ENCODE measurements at places on chromosomes 5 and 9.

DNA sequence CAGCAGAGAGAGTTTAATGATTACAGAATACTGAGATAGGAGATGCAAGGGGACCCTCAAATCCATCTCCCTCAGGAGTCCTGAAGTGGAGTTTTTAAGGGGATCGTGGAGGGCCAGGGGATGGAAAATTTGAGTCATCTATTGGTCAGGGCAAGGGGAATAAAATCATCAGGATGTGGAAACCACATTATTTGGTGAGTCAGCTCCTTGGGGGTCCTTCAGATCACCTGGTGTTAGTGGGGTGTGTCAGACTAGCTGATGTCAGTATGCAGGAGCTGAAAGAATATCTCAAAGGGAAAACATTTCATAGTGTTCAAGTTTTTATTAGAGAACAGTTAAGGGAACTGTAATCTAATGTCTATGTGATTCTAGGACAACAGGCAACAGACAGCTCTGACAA lies 183.0 kb upstream of the FTMT start:
- peak; percentile 4 for DNase-seq

GRCh38 chr9:128454991-128455390 lies 815 bp upstream of the ODF2 start:
- DNase-seq, result no peak

DNA sequence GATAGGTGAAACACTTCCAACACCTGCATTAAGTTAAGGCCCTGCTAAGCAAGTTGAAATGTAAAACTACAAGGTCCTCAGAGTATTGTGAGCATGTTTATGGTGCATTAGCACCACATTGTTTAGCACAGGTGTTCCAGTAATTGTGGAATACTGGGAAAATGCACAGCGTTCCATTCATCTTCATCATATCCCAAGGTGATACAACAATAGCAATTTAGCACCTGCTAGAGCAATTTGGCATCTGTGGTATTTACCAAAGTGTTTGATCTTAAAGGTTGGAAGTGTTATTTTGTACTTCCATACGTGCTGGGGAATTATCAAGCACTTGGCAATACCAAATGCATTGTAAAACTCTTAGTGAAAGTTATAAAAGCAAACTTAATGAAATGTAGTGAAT lies 266.8 kb downstream of the CYLC2 start:
- DNase-seq, result no peak

- no peak for DNase-seq
Observed at GRCh38 chr9:105319202-105319813, 74.9 kb downstream of the SLC44A1 start.

DNA sequence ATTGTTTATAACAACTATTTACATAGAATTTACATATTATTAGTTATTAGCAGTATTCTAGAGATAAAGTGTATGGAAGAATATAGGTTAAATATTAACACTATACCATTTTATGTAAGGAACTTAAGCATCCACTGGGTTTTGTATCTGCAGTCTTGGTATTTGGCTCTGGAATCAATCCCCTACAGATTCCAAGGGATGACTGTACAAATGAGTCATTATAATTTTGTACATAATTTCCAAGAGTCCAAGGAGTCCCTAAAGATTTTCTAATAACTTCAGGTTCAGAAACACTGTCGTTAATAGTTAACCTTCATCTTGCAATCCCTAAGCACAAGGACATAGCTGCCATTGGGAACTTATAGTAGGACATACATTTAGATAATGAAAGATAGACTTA lies 254.8 kb upstream of the PDE4D start:
- DNase-seq, result no peak

GRCh38 chr9:83688921-83689320 lies 18.8 kb downstream of the UBQLN1 start:
- no peak for DNase-seq

- no peak for DNase-seq
Observed at GRCh38 chr5:181212080-181212479, 7.1 kb upstream of the TRIM7 start.

GRCh38 chr9:115058684-115059315 lies 59.2 kb downstream of the TNC start:
- no peak for DNase-seq

DNA sequence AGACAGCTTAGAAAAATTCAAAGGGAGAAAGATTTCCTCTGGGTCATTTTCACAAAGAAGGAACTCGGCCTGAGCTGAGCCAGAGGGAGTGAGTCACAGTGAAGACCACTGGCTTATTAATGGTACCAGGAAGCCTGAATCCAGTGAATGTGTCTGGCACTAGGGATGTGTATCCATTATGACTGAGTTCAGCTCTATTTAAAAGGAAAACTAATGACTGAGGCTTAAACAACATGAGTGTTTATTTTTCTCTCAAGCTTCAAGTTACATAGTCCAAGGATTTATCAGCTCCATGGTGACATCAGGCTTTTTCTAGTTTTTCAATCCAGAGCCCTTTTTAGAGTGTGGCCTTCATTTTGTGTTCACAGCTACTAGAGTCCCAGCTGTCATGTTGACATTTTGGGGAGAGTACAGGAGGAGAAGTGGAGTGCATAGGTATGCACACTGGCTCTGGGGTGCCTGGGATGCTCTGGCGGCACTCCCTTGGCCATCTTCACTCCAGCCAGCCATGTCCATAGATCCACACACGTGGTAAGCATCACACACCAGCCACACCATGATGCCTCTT lies 159.5 kb upstream of the ERCC6L2 start:
- no peak for DNase-seq

GRCh38 chr5:18607570-18607969 lies 973.3 kb downstream of the TAF11L14 start:
- DNase-seq, result no peak

- DNase-seq, result no peak
Observed at GRCh38 chr5:59486508-59486907, 407.0 kb downstream of the PDE4D start.

- no peak for DNase-seq
Observed at GRCh38 chr5:40823459-40823858, 11.6 kb downstream of the RPL37 start.

- no peak for DNase-seq
Observed at GRCh38 chr5:71699751-71700150, 19.3 kb upstream of the CARTPT start.

DNA sequence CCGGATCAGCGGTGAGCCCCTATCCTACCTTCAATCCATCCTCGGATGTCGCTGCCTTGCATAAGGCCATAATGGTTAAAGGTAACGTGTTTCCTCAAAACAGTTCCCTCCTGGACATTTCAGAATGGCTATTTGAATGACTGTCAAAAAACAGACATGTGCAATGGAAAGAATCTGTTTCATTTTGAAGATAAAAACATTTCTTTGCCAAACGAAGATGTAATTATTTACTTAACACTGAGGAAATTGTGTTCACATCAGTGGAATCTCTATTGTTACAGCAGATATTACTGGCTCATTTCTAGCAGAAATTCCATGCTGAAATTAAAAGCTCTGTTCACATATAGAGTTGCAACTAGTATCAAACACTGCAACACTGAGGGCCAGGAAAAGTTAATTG lies 7.1 kb downstream of the ANXA1 start:
- no peak for DNase-seq

- no peak for DNase-seq
Observed at GRCh38 chr5:157454273-157454672, 5.7 kb upstream of the NIPAL4 start.

- peak; percentile 65 for DNase-seq
Observed at GRCh38 chr5:140342896-140343295, 3.5 kb downstream of the HBEGF start.

GRCh38 chr5:160460377-160461049 lies 38.9 kb downstream of the PTTG1 start:
- DNase-seq, result no peak

- no peak for DNase-seq
Observed at GRCh38 chr5:78827725-78828124, 157.4 kb downstream of the ARSB start.

GRCh38 chr5:90503596-90503995 lies 25.8 kb downstream of the LYSMD3 start:
- DNase-seq, result no peak

GRCh38 chr5:135332519-135333150 lies 66.4 kb downstream of the MACROH2A1 start:
- peak; percentile 70 for DNase-seq

DNA sequence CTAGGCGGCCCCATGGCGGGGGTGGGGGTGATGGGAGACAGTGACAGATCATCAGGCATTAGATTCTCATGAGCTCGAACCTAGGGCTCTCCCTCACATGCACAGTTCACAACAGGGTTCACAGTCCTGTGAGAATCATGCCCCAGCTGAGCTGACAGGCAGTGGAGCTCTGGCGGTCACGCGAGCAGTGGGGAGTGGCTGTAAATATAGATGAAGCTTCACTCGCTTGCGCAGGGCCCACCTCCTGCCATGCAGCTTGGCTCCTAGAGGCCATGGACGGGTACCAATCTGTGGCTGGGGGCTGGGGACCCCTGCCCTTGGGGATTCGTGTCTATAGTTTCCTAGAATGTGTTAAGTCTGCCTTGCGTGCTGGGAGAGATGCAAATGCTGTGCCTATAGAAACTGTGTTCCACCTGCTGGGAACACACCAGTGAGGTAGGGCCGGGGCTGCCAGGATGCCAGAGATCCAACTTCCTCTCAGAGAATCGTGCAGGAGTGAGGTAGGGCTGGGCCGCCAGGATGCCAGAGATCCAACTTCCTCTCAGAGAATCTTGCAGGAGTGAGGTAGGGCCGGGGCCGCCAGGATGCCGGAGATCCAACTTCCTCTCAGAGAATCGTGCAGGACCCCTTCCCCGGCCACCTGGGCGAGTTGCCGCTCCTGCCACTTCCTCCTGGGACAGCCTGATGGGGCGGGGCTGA lies 14.1 kb upstream of the EXOC3 start:
- DNase-seq, result no peak

GRCh38 chr9:15670894-15671293 lies 118.1 kb downstream of the CCDC171 start:
- no peak for DNase-seq

DNA sequence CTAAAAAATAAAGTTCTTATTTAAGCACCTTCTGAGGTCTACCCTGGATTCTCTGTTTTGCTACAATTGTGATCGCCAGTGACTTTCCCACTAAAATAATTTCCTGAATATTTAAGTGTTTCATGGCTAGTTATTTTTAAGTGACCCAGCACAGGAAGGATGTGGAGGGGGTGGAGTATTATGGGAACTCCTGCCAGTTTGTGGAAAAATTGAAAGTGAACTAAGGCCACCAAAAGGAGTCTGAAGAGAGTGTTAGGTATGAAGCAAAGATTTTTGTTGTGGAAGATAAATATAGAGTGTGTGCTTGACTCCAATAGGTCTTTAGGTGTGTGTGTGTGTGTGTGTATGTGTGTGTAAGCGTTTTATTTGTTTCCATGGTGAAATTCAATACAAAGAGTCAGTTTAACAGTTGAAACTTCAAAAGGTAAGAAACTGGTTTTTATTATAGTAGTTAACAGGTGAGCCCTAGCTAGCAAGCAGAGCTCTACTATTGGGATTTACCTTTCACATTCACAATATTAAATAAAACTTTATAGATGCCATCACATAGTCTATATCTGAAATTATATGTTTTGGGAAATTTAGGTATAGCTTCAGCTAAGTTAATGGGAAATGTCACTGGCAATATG lies 25.6 kb downstream of the RASGRF2 start:
- DNase-seq, result no peak
